ENCODE measurements at places on chromosomes 5 and 9. TPM values are rescaled to one million over a fixed set of nuclear protein-coding genes. Genes with fewer than 3 reads are reported as not detected.

Gene HAVCR1
- total RNA-seq: 43.9 TPM

Gene C7
- not detected for total RNA-seq

Gene RGP1
- 16.8 TPM for total RNA-seq

Gene PDE6A
- total RNA-seq: 0.15 TPM

Gene CDO1
- total RNA-seq: not detected
